ENCODE measurements at places on chromosomes 1 and 21.

- DNase-seq: no peak
These were observed at the start of gene GPR61 for GRCh38 chr1:109539676-109540075. GPR61 (plus strand) TSS chr1:109539872; CDS start chr1:109543023, 3,151 bp downstream.

DNA sequence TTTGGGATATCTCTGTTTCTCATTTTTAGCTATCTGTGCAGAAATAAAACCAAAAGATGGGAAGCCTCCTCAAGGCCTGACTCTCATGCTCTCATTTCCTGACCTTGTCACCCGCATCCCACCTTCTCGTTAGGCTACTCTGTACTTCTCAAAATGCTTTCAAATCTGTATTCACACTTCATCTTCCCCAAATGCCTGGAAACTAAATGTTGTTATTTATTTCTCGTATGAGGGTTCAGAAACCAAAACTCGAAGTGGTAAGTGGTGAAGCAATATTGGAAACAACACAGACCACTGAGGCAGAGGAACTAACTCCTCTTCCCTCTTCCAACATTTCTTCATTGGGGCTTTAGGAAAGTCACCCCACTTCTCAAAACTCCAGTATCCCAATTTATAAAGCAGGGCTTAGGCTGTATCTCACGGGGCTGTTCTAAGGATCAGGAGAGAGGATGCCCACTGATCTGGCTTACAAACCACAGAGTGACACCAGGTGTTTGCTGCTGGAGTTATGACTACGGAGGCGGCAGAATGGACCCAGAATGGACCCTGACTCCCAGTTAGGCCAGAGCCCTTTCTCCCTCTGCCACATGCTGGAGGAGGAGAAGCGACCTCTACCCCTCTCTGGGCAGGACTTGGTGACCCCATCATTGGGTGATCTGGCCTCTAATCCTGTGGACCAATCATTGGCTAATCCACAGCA, 3.5 kb downstream of the SLAMF7 start:
- no peak for DNase-seq

- DNase-seq: no peak
These were observed 89.0 kb upstream of the HMCN1 start for GRCh38 chr1:185645162-185645640.

GRCh38 chr1:55329091-55329490, 113.9 kb upstream of the USP24 start:
- DNase-seq: no peak

- no peak for DNase-seq
These were observed 70.6 kb upstream of the KCNJ6 start for GRCh38 chr21:37986751-37987399.

DNA sequence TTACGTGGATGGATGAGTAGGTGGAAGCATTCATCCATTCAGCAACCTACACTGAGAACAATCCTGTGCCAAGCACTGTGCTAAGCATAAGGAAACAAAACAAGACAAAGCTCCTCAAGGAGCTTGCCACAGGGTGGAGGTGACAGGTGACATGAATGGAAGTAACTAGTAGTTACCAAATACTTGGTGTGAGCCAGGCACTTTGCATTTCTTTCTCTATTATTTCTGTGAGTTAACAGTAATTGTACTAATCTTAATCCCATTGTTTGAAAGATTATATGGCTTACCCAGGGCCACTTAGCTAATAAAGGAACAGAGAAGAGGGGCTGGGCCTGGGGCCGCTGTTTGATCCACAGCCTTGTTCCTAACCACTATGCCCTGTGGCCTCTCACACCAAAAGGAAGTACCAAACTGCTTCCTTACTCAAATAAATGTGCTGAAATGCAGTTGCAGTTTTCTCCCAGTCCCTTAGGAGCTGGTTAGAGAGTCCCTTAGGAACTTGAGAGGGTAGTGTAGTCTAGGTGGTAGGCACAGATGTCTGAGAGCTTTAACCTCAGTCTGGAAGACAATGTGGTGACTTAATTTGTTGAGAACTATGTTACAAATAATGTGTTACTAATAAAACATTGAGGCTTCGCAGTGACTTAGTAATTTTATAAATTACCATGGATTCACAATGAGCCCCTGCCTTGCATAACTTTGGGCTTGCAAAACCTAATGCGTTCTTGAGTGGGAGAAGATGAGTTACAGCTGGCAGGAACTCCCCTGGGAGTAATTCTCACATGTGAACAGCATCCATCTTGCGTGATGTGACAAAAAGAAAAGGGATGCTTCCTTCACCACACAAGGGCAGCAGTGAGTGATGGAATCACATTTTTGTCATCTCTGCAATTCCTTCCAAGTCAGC, 69.8 kb downstream of the MPZL1 start:
- no peak for DNase-seq

- DNase-seq: no peak
These were observed 91.5 kb upstream of the F3 start for GRCh38 chr1:94633051-94633450.

DNA sequence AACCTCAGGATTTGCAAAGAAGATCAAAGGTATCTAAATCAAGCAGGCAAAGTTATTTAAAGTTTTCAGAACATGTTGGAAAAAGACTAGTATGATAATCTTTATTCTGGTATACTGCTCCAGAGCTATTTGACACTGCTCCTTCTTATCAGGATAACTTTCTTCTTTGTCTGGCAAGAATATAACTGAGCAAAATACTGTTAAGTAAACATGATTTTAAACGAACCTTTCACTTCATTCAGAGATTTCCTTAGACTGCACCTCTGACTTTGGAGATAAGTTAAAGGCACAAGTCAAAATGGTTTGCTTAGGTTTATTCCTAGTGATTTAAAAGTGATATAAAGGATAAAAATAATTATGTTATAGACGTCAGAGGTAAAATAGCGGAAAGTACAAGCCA, 103.9 kb upstream of the CCDC190 start:
- no peak for DNase-seq

DNA sequence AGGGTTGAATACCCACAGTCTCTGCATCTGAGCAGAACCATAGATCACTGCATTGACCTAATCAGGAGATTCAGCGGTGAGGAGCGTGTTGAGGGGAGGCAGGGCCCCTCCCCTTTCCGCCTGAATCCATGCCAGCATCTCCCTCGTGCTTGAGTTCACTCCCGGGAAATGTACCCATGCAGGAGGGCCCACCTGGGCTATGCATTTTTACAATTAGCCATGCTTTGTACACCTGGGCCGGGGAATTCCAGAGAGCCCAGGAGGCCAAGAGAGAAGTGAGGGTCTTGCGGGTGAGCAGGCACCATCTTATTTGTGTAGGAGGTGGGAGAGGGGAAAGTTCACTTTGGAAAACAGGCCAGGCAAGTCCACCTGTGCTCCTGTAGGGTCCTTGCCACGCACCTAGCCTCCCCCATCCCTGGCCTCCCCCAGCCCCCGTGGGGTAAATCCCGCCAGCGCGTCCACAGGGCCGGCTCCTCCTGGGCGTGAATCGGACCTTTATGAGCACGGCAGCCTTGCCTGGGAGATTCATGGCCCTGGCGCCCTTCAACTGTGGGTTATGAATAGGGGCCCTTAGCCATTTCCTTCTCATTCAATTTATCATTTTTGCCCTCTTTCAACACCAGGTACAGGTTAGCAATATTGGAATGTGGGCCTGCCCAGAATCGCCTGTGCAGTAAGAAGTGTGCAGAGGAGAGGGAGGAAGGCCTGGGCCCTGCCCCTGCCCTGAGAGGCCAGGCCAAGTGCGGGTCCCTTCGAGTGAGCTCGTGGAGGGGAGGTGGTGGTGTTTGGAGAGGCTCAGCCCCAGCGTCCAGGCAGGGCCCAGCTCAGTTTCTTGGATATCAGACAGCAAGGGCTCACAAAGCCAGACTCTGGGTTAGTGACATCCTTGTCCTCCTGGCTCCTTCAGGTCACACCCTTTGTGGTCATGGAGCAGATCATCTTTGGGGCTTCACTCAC, 84.4 kb upstream of the ACTRT2 start:
- peak; percentile 32 for DNase-seq

- DNase-seq: no peak
These were observed 3.2 kb downstream of the TMCC2 start for GRCh38 chr1:205230982-205231381.

- no peak for DNase-seq
These were observed 38.8 kb upstream of the ADORA3 start for GRCh38 chr1:111542187-111542586.

DNA sequence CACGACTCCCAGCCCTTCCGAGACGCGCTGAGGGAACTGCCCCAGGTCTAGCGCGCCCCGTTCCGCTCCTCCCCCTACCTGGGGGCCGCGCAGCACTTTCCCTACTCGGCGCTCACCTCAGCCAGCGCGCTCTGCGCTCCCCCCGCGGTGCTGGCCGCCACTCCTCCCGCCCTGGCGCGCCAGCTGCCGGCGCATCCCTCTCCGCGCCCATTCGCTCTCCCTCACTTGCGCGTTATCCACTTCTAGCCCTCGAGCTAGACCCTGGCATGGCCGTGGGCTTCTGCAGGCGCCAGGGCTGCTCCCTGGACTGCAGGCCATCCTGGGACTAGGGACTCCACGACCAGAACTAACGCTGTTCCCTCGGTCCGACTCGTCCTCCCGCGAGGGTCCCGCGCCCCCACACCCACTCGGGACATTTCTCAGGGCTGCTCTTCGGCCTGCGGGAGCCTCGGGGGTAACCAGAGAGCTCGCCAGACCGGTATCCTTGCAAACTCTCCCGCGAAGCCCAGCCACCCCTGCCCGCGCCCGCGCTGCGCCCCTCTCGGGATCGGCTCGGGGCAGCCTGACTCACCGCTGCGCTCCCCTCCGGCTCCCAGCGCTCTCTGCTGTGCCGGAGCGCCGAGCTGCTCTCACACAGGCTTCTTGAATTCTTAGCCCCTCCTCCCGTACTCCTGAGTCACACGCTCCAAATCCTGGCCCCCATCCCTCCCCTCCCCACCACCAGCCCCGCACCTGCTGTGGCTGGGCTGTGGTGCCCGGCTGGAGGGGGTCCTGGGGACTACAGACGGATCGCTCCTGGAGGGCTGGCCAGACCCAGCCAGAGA, at the start of gene NGF:
Gene NGF (minus strand): TSS at position 617 of the 824 bp plus-strand sequence. CDS start 51,454 bp downstream, outside the sequence.
- DNase-seq: no peak

DNA sequence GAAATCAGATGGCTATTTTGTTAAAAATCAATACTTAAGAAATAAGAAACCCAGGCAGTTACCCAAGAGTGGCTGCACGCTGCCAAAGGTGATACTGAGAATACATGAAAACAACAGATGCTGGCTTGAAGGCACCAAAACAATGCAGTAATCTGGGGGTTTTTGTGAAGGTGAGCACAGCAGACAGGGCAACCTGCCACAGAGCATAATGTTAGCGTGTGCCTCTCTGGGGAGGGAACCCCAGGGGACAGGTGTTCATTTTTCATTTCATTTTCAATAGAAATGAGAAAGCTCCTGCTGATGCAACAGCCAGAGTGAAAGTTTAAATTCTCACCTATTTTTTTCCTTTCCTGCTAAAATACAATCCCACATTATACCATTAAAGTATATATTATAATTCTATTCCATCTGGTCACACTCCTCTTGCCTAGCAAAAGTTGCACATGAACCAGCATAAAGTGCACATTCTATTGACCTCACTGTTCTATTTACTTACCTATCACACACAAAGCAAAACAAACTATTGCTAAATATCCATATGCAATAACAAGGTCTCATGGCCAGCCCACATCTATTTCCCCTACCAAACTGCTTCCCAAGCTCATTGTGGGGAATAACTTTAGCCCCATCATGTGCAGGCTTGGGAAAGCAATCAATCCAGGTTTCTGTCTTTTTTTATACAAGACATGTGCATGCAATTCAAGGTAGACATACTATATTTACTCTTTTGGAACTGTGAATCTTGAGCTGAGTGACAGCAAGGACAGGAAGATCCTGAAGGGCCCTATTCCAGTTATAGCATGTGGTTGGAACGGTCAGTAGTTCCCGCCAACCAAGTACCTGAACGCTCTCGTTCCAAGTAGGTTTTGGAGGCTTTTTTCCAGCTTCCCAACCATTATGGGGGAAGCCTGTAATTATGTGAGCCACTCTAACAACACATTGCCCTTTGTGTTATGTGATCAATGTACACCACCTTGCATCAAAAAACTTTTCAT, 173.6 kb downstream of the RERE start:
- no peak for DNase-seq

- DNase-seq: no peak
These were observed 86.8 kb downstream of the ATP1B1 start for GRCh38 chr1:169193191-169193850.

- DNase-seq: no peak
These were observed 177.8 kb upstream of the KLHDC7A start for GRCh38 chr1:18302788-18303413.

Data from pancreas (tissue), 10 donors.